ENCODE measurements at places on chromosomes 3 and 15. TPM values are rescaled to one million over a fixed set of nuclear protein-coding genes. Genes with fewer than 3 reads are reported as not detected.

The PIF1 gene
- total RNA-seq = 8.5 TPM

The EFCC1 gene
- 4.7 TPM for total RNA-seq

The XCR1 gene
- not detected for total RNA-seq

The CLDN16 gene
- not detected for total RNA-seq

The CHRFAM7A gene
- total RNA-seq = 4.0 TPM

The NR2F2 gene
- 15.7 TPM for total RNA-seq

The SLC9C1 gene
- 1.7 TPM for total RNA-seq

The PLSCR4 gene
- total RNA-seq = 22.8 TPM

The OR4F15 gene
- not detected for total RNA-seq

The OR5H6 gene
- not detected for total RNA-seq

The GXYLT2 gene
- 1.6 TPM for total RNA-seq

The HESX1 gene
- not detected for total RNA-seq

The ZKSCAN7 gene
- total RNA-seq = 3.2 TPM

The CNTN6 gene
- 0.47 TPM for total RNA-seq

The CLRN1 gene
- not detected for total RNA-seq

The GOLGA8N gene
- 12.4 TPM for total RNA-seq

The ACTRT3 gene
- total RNA-seq = 1.7 TPM
